T-helper 2 cell treated with Interferon-gamma antibody and Interleukin-4, amounts not matched to agents 100 ng/mL and 5 ng/mL, for 36 hours (primary cell): ENCODE measurements at places on chromosomes 5 and 9. TPM values are rescaled to one million over a fixed set of nuclear protein-coding genes. Genes with fewer than 3 reads are reported as not detected.

The NKD2 gene
- total RNA-seq, result 33.6 and 34.4 TPM in 2 replicates

The OR13C9 gene
- not detected in 2 replicates for total RNA-seq

The TXNDC8 gene
- not detected in 2 replicates for total RNA-seq

The MARVELD2 gene
- total RNA-seq, result 0.16 and 0.20 TPM in 2 replicates

The SLCO6A1 gene
- total RNA-seq, result not detected in 2 replicates

The PCDHB14 gene
- not detected in 2 replicates for total RNA-seq
